Stimulated activated CD4-positive, alpha-beta T cell treated with anti-CD3 and anti-CD28 coated beads, Interleukin-4, amount 100 ng/mL, for 4 hours (primary cell): ENCODE measurements at places on chromosomes 5 and 9.

DNA sequence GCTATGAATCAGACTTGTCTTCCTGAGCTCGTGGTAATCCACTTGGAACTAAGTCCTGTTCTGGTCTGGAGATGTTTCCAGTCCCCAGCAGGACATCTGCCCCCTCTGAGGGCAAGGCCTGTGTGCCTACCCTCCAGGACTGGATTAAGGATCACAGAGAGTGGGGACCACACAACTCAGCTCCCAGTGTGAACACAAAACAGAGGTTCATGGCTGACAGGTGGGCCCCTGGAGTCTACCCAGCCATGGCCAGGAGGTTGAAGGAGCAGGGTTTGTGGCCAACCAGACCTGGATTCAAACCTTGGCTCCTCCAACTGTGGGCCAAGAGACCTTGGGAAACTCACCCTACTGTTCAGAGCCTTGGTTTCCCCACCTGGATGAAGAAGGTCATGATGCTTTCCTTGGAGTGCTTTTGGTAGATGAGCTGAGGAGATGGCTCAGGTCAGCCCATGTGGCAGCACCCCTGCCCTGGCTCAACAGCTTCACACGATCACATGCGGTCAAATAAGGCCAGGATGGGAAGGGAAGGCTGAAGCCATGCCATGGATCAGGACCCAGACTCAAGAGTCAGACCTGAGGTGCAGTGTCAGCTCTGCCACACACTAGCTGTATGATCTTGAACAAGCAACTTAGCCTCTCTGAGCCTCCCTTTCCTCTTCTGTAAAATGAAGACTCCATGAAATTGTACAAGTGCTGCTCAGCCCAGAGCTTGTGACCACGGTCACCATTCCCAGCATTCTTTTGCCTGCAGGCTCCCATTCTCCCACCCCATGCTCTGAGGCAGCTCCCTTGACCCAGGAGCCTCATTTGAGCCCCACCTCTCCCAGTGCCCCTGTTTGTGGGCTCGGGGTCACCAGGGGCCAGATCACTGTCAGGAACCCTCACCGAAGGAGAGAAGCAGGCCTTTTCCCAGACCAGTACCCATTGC, 27.3 kb upstream of the ANGPTL2 start:
- no peak for DNase-seq

DNA sequence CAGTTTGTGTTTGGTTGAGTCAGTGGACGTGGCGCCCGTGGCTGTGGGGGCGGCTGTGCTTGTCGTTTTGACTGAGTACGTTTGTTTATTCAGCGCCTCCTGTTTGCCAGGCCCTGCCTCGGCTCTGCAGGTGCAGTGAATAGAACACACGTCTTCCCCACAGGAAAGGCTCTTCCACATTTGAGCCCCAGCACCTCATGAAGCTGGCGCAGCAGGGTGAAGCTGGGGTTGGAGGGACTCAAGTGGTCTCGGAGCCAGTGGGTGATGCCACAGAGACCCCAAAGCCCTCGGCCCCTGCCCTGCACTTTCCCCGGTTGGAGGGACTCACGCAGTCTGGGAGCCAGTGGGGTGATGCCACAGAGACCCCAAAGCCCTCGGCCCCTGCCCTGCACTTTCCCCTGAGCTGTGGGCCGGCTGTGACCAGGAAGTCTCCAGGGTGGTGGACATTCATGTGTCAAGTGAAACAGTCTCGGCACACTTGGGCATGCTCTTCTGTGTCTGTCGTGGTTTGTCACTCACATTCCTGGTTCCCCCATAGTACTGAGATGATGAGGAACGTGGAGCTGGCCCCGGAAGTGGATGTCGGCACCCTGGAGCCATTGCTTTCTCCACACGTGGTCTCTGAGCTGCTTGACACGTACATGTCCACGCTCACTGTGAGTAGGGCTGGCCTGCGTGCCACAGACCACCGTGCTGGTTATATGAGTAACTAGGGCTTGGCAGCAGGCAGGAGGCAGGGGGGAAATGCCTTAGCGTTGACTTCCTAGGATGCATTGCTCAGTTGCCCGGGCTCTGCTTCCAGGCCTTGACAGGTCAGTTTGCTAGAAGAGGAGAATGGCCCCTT, 13.6 kb downstream of the EXOC3 start:
- no peak for DNase-seq

DNA sequence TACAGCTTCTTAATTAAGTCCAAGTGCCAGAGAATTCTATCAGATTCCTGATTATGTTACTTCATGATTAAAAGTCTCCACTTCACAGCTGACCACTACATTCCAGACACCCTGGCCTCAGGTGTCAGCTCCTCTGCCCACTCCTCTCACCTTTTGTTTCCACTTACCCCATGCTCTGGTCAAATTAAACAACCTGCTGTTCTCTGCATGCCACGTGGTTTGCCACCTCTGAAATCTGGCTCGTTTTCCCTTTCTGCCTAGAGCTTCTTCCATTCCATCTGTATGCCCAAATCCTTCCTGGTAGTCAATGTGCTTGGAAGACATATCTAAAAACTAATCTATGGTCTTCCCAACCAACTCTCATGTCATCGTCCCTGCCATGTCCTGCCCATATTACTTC, 158.6 kb downstream of the ICE1 start:
- DNase-seq, result no peak

- no peak for DNase-seq
Measured at GRCh38 chr5:121867403-121867802, 15.7 kb downstream of the FTMT start.

GRCh38 chr5:156826150-156826549, 23.9 kb upstream of the PPP1R2B start:
- DNase-seq, result no peak

GRCh38 chr5:180668835-180669596, 19.6 kb upstream of the FLT4 start:
- no peak for DNase-seq

- no peak for DNase-seq
Measured at GRCh38 chr9:123302348-123303214, 34.2 kb upstream of the STRBP start.
